ENCODE measurements at places on chromosomes 12 and 14. TPM values are rescaled to one million over a fixed set of nuclear protein-coding genes. Genes with fewer than 3 reads are reported as not detected.

Gene TMTC1
- 100 TPM for total RNA-seq

Gene RASSF8
- 70.1 TPM for total RNA-seq

Gene CCDC38
- total RNA-seq, result not detected

Gene PZP
- not detected for total RNA-seq

Gene RPGRIP1
- total RNA-seq, result not detected

Gene P2RX2
- total RNA-seq, result not detected
